ENCODE measurements at places on chromosomes 13 and 19.

- DNase-seq: no peak
These were observed 87.2 kb downstream of the RXFP2 start for GRCh38 chr13:31826521-31826920.

GRCh38 chr13:111620166-111620565, 299.7 kb downstream of the TEX29 start:
- DNase-seq: no peak

GRCh38 chr19:28882818-28883217, 330.1 kb downstream of the UQCRFS1 start:
- DNase-seq: no peak

- DNase-seq: no peak
These were observed 1226.6 kb downstream of the PCDH9 start for GRCh38 chr13:66003558-66003957.

GRCh38 chr19:4519521-4520277, 1.4 kb upstream of the PLIN4 start:
- DNase-seq: no peak
